ENCODE measurements at places on chromosomes 7 and 10.

DNA sequence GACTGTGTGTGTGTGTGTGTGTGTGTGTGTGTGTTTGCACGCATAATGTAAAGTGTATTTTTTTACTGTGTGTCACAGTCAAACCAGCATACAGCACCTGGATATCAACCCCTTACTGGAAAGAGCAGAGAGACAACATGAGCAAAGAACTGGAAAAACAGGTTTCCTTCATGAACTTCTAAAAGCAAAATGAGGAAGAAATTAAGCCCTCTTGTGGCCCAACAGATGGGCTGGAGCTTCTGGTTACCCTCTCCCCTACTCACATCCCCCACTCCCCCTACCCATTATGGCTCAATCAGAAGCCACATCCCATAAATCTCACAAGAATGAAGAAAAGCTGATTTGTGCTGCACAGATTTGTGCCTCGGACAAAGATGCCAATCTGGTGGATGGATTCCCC, 36.2 kb downstream of the PDE1C start:
- DNase-seq = no peak

- DNase-seq = no peak
Observed at GRCh38 chr7:47458057-47458456, 123.9 kb downstream of the TNS3 start.

DNA sequence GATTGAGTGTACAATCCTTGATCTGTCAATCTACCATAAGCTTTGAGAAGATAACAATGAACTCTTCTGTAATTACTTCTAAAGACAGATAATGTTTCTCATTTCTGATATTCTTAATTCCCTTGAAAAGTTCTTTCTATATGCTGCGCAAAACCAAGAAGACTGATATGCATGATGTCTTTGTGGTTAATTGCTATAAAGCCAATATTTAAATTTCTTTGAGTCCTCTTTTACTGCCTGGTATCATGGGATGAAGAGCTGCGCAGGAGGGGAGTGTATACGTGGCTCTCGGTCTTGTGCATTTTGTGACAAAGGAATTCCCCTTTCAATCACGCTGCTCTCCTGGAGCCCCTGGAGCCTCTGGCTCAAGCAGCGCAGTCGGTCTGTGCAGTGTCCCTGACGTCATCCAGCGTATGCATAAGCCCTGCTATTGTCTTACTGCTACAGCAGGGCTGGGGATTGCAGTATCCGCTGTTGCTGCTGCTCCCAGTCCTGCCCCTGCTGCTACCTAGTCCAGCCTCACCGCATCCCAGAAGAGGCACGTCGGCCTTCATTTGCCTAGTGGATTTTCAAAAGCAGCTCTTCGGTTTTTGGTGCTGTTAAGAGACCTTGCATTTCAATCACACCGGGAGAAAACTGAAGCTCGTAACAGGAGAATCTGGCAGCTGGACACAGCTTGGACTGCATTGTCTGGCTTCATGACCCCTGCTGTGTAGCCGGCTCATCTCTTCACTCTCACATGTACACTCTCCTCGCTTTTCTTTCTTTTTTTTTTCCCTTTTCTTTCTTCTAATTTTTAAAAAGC, 66.7 kb downstream of the ST7 start:
- peak; percentile 97 for DNase-seq

DNA sequence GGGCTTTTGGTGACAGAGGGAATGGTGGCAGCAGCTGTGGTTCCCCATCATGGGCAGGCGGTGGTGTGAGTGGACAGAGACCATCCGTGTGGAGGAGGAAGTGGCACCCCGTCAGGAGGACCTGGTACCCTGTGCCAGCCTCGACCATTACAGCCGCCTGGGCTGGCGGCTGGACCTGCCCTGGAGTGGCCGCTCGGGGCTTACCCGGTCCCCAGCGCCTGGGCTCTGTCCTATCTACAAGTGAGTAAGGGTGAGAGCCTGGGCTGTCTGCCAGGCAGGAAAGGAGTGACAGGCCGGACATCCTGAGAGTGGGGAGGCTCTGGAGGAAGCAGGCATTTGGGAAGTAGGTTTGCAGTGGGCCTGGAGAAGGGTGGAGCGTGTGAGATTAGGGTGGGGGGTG, 2.9 kb upstream of the ZNF467 start:
- DNase-seq = peak; percentile 50

DNA sequence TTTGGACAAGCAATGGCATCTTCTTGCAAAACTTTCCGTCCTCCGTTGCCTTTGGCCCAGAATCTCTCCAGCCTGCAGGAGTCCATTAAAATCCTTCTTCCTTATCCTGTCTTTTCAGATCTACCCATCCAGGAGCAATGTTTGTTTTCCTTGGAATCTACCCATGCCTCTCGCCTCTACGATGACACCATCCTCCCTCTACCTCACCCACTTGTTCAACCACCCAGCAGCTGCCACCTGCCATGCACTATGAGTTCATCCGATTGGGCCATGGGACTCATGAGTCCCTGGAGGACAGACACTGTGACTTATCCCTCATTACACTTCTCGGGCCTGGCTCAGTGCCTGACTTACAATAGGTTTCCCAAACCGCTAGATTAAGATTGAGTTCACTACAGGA, 26.8 kb upstream of the MGMT start:
- DNase-seq = no peak

DNA sequence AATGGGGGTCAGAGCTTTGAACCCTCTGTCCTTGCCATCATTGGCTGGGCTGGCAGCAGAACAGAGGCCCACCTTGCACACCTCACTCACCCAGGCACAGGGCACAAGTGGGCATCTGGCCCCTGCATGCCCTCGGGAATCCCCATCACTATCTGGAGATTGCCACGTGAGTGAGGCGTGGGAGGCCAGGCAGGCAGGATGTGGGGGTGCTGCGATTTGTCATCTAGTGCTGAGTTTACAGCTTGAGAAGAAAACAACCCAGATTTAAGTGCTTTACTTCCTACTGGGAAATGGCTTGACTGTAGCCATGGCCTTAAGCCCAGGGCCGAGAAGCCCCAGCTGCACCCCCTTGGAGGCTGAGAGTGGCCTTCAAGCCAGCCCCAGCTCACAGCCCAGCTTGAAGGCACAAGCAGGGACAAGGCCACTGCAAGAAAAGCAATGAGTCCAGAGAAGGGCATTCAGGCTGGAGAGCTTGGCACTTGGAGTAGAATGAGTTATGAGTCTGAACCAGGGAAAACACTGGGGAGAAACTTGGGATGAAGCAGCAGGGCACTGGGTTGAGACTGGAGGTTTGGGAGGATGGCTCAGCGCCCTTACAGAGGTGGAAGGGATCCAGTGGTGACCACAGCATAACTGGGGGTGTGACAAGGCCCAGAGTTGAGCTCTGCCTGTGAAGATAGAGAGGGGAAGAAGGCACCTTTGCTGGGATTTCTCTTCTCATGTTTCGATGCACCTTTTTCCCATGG, 123.0 kb downstream of the CXCL12 start:
- no peak for DNase-seq

GRCh38 chr10:118171861-118172260, 125.1 kb upstream of the RAB11FIP2 start:
- no peak for DNase-seq

DNA sequence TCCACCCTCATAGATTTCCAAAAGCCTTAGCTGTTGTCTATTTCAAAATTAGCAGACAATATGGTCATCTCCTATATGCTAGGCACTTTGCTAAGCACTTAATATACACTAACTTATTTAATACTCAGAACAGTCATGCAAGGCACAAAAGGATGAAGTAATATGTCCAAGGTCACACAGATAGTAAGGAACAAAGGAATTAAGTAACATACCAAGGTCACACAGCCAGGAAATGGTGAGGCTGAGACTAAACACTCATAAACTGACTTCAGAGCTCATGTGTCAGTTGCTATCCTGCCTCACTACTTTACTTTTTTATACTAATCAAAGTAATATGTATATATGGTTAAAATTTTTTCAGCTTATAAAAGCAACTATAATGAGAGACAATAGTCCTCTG, 23.6 kb upstream of the HIBADH start:
- no peak for DNase-seq

- no peak for DNase-seq
Observed at GRCh38 chr10:118629211-118629610, 33.8 kb upstream of the PRLHR start.

DNA sequence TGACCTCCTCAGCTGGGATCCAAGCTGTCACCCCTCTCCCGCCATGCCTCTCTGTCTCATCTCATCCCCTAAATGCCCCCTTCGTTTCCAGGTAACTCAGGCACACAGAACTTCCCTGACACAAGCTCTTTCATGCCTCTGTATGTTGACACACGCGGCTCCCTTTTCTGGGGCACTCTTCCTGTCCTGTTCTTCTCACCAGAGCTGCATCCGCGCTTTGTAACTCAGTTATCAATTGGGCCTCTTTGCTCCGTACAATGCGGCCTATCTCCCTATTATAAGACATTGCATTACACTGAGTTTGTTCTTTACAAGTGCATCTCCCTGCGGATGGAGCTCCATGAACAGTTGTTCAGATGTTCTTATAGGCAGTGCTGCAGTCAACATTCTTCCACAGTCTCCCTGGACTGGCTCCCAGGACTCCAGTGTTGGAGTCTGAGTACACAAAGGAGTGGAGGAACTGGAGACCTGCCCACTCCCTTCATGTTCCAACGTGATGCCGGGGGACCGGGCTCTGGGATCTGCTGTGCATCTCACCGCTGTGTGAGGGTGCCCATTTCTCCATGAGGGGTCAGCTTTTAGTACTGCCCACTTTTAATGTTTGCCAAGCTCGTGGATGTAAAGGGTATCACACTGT, 56.9 kb upstream of the TNS3 start:
- peak; percentile 28 for DNase-seq

GRCh38 chr7:5396542-5396941, 27.1 kb downstream of the TNRC18 start:
- peak; percentile 52 for DNase-seq

GRCh38 chr7:69803699-69804516, 205.6 kb downstream of the AUTS2 start:
- DNase-seq = no peak

- no peak for DNase-seq
Observed at GRCh38 chr10:112813866-112814591, 136.0 kb upstream of the TCF7L2 start.

DNA sequence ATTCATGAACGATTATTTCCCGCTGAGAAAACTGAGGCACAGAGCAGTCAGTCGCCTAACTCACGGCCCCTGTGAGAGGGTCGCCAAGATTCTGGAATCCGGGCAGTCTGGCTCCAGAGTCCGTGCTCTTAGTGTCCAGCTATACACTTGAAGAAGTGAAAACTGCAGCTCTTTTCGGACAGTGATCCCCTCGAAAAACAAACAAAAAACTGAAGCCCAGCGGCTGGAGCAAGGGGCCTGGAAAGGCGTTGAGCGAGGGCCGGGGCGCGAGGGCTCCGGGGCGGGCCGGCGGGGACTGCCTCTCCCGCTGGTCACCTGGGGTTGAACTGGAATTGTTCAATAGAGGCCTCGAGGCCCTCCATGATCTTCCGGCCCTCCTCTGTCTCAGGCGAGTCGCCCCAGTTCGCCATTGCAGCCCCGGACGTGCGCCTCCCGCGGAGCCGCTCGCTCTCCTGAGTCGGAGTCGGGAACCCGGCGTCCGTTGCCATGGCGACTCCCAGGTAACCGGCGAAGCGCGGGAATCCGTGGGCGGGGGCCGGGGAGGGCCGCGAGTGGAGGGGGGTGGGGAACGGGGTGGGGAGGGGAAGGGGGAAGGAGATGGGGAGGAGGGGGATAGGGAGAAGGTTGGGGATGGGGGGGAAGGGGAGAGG, 881 bp downstream of the C10orf67 start:
- peak; percentile 77 for DNase-seq

DNA sequence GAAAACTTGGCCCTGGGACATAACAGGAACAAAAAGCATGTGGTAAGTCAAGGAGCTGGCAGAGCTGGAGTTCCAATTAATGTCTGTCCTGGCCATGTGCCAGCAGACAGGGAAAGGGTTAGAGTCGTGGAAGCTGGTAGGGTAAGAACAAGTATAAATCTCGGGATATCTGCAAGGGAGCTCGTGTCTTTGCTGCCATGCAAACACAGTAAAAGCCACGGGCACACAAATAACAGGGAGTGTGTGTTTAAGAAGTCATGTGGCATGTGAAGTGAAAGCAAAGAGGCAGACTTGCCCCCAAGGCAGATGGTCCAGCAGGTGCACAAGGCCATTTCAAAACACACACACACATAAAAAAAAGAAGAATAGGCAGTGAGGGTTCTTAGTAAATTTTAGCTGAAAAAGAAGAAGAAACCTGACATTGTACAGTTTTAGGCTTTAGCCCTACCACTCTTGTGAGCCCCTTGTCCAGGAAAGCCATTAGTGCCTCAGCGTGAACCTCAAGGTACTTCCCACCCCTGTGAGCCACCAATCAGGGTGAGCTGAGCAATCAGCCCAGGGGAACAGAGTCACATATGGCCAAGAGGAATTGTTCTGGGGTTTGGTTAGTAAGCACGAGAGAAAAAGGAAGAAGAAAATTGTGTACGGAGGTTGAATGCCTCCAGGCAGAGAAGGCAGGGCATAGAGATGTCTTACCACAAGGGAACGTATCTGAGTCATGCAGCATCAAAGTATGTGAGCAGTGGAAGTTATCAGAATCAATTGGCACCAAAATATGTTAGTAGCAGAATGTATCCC, 32.8 kb upstream of the ARHGAP12 start:
- peak; percentile 40 for DNase-seq

- DNase-seq = no peak
Observed at GRCh38 chr7:42934291-42934690, 2.1 kb downstream of the MRPL32 start.

- no peak for DNase-seq
Observed at GRCh38 chr10:47246406-47247147, 53.4 kb upstream of the GDF10 start.

- DNase-seq = no peak
Observed at GRCh38 chr7:30032310-30033125, 4.3 kb downstream of the PLEKHA8 start.

- no peak for DNase-seq
Observed at GRCh38 chr10:113735913-113736312, 15.6 kb upstream of the PLEKHS1 start.

DNA sequence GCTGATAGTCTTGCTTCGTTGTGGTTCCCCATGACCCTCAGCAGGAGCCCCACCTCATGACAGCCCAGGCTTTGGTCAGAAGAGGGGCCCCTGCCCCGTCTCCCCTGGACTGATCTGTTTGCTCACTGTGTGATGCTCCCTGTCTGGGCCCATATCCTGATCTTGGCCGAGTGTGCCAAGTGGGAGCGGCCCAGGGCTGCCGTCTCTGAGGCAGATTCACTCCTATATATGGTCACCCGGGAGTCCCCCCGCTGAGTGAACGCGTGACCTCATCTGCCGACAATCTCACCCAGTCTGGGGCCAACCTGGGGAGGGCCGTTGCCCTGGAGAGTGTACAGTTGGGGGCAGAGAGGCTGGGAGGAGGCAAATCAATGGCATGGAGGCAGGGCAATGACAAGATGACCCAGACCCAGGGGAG, 34.5 kb downstream of the PPIF start:
- DNase-seq = peak; percentile 59

GRCh38 chr10:124517461-124517860, 55.8 kb downstream of the LHPP start:
- no peak for DNase-seq

GRCh38 chr10:91054325-91054724, 133.4 kb upstream of the ANKRD1 start:
- no peak for DNase-seq

GRCh38 chr7:119090851-119091250, 866.3 kb downstream of the ANKRD7 start:
- no peak for DNase-seq
